ENCODE measurements at places on chromosomes 7 and 10.
A peak's percentile ranks its signal among the peaks of the same experiment; 100 is the strongest.

DNA sequence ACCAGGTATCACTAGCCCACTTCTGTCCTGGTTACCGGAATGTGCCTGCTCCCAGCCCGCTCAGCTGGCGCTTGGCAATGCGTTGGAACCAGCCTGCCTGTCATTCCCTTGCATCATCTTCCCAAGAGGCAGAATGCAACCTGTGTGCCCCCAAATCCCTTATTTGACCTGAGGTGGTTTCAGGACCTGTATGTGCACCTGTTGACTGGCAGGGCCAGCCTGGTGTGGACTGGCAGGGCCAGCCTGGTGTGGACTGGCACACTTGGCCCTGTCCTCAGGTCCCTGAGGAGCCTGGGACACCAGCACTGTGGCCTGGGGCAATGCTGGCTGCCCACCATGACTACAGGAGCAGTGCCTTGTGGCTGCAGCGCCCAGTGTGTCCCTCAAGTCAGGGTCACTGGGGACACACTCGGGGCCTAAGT lies 38.2 kb downstream of the ZNF467 start:
- peak; percentile 6 for DNase-seq

GRCh38 chr7:81051811-81052413 lies 133.1 kb upstream of the SEMA3C start:
- DNase-seq, result no peak

- DNase-seq, result peak; percentile 24
Observed at GRCh38 chr7:24290004-24290641, 6.1 kb downstream of the NPY start.

DNA sequence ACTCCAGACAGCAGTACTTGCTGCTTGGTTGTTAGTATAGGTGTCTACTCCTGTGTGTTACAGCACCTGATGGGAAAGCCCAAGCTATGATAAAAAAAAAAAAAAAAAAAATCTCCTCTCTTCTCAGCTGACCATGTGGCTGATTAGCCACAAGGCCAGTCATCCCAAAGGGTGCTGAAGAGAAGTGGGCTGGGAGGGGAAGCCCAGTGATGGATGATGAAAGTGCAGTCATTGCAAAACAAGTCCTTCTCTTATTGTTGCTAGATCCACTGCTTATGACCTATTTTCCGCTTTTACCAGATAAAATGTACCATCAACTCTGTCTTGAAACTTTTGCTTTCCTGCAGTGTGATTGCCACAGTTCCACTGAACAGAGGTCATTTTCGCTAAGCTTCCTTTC lies 1092.5 kb upstream of the C7orf33 start:
- DNase-seq, result no peak

GRCh38 chr10:97475936-97476594 lies 22.2 kb downstream of the MMS19 start:
- DNase-seq, result no peak

GRCh38 chr7:117479225-117480054 lies at the start of gene CFTR:
CFTR (plus strand) TSS chr7:117480025; CDS start chr7:117480095, 70 bp downstream.
- DNase-seq, result peak; percentile 17

DNA sequence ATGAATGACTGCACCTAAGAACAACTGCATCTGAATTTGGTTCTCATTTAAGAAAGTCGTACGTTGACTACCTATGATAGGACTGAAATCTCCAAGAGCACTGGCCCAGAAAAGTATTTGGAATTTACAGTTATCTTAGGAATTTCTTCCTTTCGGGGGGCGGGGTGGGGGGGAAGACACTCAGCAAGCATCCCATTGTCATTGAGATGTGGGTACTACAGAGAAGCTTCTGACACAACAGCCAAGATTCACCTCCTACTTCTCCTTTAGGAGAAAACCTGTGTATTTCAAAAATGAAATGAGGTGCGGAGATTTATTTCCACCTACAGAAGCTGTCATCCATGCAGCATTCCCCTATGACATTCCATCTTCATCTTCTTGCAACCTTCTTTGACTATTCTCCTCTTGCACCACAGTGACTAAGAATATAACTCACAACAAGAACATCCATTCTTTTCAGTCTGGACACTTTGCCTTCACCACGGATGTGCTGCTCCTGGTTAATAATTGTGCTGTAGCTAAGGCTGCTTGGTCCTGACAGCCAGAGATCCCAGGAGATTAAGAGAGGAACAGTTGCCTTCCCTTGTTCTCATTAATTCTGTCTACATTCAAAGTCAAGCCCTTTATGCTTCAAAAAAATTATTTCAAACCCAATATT lies 98.4 kb upstream of the FRMD4A start:
- DNase-seq, result no peak

- DNase-seq, result no peak
Observed at GRCh38 chr10:32015386-32015785, 40.8 kb downstream of the KIF5B start.

DNA sequence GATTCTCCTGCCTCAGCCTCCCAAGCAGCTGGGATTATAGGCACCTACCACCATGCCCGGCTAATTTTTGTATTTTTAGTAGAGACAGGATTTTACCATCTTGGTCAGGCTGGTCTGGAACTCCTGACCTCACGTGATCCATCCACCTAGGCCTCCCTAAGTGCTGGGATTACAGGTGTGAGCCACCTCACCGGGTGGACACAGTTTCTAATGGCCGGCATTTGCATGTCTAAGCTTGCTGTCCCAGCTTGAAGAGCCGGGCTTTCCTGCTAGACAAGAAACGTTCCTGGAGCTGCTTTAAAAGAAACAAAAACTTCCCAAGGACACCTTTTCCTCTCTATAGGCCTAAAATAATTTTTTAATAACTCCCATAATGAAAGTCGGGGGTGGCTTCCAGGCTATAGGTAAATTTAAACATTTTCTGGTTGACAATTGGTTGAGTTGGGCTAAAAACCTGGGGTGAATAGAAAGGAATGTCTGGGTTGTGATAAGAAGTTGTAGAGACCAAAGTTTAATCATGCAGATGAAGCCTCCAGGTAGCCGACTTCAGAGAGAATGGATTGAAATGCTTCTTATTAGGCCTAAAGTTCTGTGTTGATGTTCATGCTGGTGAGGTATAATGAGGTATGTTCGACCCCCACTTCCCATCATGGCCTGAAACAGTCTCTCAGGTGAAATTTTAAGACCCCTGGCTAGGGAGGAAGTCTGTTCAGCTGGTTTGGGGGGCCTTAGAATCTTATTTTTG lies 8.8 kb downstream of the ACADSB start:
- DNase-seq, result no peak

GRCh38 chr10:1923586-1923985 lies 186.3 kb upstream of the ADARB2 start:
- DNase-seq, result no peak

DNA sequence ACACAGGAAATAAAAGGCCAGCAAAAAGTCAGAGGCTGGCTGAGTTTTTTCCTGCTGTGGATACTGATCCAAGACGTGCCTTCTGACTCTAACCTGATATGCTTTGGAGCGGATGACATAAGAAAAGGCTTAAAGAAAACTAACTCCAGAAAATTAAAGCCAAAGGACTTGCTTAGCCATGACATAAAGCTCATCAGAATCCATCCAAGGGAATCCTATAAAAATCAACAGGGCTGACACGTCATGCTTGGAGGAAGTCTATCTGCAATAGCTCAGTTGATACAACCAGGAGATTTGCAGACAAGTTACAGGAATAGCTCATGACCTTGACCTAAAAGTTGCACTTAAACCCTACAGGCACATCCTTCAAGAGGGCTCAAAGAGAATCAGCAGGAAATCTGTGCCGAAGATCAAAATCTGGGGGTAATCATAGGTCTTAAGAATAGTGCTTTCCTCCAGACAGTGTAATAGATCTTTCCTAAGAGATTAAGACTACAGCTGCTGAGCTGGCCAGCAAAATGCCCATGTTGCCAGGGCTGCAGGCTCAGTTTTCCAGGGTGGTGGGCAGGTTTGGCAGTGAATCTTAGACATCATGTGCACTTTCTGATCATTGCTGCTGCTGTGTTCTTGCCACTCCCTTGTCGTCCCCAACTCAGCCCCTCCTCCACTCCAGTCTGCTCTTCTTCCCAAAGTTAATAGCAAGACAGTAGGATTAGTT lies 111.5 kb upstream of the SVIL start:
- peak; percentile 41 for DNase-seq

GRCh38 chr10:113119801-113120200 lies 169.8 kb downstream of the TCF7L2 start:
- DNase-seq, result no peak

DNA sequence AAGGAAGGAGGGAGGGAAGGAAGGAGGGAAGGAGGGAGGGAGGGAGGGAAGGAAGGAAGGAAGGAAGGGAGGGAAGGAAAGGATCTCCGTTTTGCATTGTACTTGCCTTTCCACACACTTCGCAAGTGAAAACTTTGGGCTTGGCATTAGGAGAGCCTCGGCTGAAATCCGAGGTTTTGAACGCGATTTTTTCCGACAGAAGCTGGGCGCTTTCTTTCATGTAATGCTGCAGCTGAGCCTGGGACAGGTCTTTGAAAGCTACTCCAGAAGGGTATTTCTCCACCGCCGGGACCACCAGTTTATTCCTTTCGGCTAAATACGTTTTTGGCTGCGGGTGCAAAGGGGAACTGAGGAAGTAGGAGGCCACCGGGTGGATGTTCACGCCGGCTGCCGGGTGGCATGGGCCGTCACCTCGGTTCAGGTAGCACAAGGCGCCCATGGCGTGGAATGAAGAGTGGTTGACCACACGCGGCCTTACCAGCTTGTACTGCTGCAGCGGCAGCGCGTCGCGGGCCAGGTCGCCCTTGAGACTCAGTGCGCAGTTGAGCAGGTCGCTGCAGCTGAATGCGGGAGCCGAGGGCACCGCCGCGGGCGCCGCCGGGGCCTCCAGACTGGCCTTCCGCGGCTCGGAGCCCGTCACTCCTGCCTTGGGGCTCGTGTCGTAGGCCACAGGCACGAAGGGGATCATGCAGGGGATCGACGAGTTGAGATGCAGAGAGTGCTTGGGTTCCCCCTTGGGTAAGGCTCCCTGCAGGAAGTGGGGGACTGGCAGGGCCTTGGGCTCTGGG lies 825 bp downstream of the FEZF1 start:
- DNase-seq, result no peak

DNA sequence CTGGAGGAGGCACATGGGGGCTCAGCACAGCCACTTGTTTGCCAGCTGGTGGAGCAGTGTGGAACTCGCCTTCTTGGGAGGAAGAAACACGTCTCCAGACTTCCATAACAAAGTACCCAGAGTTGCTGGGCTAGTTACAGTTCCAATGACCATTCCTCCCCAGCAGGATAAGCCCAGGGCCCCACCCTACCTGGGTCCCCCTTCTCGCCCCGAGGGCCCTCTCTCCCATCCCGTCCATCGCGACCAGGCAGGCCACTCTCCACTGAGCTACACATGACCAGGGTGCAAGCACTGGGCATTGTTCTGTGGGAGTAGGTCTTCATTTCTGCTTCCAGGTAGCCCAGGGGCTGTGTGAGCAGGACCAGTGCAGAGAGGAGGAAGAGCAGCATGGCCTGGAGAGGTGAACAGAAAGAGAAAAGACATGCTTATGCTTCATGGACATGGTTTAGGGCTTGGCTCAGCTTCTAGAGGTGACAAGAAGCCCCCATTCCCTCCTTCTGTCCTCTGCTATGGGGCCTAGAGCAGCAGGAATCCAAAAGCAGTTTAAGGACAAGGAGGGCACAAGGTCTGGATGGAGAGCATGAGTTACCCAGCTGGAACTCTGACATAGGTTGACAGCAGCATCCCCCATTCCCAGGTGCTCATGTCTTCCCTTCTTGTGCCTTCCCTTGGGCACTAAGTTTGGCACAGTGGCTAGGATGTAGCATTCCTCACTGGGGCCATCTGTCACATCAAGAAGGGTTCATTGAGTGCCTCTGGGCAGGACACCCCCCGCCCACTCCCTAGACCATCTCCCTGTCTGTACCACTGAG lies 2.4 kb downstream of the SFTPD start:
- DNase-seq, result no peak

GRCh38 chr10:89357975-89358374 lies 19.9 kb upstream of the IFIT1B start:
- no peak for DNase-seq

DNA sequence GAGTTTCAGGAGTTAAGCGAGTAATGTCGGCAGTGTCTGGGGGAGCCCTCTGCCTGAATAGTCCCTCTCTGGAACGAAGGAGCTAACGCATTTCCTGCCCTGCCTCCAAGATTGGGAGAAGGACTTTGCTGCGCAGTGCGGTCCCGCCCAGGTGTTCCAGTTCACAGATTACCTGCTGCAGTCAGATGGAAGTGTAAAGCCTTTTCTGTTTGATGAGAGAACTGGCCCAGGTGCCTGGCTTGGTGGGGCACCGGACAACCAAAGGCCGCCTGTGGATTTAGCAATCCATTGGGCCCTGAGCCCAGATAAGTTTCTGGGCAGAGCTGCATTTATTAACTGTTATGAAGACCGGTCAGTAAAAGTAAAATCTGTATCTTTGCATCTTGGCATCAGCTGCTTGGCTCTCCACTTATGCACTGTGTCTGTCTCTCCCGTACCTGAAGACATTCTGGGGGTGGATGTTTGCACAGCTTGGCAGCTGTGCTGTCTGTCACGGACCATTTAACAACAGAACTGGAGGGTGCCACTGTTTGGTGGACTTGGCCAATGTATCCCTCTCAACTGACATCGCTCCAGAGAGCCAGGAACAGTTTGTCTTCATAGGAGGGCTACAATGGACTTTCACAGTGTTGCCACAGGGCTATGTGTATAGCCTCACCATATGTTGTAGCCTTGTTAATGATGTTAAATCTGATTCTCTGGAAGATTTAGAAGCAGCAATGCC lies 654.7 kb upstream of the ZWINT start:
- DNase-seq, result no peak

- DNase-seq, result no peak
Observed at GRCh38 chr7:134943785-134944400, 42.4 kb upstream of the AGBL3 start.

GRCh38 chr10:12975266-12975665 lies 26.2 kb downstream of the CCDC3 start:
- no peak for DNase-seq

DNA sequence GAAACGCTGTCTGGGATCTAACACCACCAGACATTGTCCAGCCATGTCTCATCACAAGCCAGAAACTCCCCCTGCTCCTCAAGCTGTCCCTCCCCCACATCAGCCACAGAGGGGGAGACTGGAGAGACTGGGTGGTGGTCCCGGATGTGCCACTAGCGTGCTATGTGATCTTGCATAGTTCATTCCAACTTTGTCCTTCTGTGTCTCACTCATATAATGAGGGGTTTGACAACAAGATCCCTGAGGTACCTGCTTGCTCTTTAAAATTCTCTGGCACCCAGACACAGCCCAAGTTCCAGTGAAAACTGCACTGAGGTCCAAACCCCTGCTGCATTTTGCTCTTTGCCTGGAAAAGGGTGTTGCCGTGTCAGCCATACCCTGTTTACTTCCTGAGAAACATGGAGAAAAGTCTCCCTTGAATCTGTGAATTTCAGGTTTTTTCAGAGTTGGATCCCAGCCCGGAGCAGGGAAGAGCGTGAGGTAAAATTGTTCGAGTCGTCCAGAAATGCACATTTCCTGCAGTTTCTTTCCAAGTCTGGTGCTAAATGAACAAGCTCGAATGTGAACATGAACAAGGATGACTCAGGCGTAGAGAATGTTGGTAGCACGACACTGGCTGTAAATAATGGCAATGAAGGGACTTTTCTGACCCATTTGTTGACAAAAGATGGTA lies 156.6 kb downstream of the CCDC3 start:
- DNase-seq, result peak; percentile 91

GRCh38 chr7:28792858-28793257 lies 165.3 kb downstream of the TRIL start:
- no peak for DNase-seq
